Stimulated activated naive CD4-positive, alpha-beta T cell treated with Interleukin-2 at 50 U/mL for 16 hours (primary cell): ENCODE measurements at places on chromosomes 5 and 9.

DNA sequence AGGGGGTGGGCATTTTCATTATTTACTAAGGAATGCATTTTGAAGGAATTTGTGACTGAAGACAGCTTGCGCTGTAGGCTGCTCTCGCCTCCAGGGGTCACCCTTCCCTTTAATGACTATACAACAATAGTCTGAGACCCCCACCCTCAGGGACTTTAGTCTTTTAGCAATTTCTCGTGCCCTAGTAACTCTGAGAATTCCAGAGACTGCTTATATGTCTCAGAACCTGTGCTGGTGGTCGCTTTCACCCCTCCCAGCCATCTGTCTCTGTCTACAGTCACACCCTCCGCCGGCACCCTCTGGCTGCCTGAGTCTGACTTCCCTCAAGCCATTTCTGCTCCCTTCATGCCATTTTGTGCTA is 671.4 kb downstream of the NR2F1-AS1 start:
- no peak for DNase-seq

GRCh38 chr5:157528036-157528632 is 47.4 kb downstream of the ADAM19 start:
- no peak for DNase-seq

DNA sequence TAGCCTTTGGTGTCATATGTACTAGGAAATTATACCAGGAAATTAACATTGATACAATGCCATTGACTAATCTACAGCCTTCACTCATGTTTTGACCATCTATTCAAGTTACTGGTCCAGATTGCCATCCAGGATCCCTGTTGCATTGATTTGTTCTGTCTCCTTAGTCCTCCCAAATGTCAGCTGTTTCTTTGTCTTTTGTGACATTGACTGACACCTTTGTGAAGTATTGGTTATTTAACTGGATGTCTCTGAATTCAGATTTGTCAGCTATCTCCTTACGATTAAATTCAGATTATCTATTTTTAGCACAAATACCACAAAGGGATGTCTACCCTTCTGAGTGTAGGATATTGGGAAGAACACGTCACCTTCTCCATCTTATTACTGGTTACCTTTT is 73.7 kb upstream of the CTNND2 start:
- DNase-seq, result no peak

DNA sequence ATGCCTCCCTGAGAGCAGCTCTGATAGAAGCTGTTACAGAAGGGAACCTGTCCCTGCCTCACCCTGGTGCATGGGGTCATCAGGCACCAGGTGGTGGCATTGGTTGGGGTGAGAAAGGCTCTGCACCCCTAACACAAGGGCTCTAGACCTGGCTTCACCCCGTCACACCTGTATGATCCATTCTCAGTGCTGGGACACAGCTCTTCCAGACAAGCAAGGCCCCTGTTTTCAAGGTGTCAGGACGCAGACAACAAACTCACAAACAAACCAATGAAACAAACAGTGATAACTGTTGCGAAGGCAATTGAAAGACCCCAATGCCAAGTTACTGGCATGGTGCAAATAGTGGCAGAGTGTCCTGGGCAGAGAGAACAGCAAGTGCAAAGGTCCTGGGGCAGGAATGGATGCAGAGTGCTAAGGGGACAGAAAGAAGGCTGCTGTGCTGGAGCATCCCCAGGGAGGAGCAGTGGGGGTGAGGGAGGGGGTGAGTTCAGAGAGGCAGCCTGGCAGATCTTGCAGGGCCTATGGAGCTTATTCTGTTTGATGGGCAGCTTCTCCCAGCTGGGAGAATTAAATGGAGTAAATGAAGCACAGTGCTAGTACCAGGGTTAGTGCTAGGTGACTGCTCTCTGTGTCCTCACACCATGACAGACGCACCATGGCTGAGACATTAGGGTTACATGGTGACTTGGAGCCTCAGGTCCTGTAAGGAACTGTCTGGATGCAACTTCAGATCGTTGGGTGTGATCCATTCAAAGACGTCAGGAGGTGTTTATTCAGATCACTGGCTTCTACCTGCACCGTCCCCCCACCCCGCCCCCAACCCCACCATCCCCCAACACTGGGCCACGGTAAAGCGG is 67.9 kb upstream of the UNC5A start:
- no peak for DNase-seq

GRCh38 chr9:126569036-126569435 is 44.7 kb upstream of the LMX1B start:
- DNase-seq, result no peak

DNA sequence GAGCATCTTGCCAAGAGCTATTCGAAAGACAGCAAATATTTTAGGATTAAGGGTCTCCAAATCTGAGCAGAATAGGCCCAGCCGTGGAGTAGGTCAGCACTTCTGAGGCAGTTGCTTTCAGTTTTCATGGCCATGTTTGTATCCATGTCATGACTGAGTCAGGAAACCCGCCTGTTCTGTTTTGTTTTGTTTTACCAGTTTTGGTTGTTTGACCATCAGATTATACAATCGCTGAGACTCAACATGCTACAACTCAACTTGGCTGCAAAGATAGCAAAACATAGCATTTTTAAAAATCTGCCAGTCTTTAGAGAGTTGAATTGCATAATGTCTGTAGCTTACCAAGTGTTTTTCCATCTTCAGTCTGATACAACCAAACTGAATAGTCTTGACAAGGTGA is 185.1 kb upstream of the ZNF462 start:
- DNase-seq, result no peak

- no peak for DNase-seq
Observed at GRCh38 chr5:53359916-53360517, 120.4 kb upstream of the FST start.

- no peak for DNase-seq
Observed at GRCh38 chr9:127258606-127259471, 5.7 kb upstream of the GARNL3 start.

GRCh38 chr9:74379718-74380117 is 117.4 kb upstream of the RORB start:
- no peak for DNase-seq

GRCh38 chr5:151724360-151724759 is 34.1 kb downstream of the ATOX1 start:
- no peak for DNase-seq

GRCh38 chr9:73527521-73527920 is 375.9 kb downstream of the ANXA1 start:
- no peak for DNase-seq

DNA sequence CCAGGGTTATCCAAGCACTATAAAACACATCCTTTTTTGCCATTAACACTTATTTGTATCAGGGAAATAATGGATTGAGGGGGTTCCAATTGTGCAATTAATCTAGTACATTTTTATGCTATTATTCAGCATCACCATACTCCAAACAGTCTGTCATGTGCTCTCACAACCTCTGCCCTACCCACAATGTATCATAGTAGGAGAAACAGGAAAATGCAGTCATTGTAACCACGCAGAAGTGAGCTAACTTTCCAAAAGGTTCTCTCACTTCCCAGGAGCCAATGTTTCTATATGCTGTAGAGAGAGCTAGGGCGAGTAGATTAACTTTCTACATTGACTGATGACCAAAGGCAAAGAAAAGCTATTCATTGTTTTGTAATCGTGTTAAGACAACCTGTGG is 29.8 kb downstream of the DAB2 start:
- no peak for DNase-seq

DNA sequence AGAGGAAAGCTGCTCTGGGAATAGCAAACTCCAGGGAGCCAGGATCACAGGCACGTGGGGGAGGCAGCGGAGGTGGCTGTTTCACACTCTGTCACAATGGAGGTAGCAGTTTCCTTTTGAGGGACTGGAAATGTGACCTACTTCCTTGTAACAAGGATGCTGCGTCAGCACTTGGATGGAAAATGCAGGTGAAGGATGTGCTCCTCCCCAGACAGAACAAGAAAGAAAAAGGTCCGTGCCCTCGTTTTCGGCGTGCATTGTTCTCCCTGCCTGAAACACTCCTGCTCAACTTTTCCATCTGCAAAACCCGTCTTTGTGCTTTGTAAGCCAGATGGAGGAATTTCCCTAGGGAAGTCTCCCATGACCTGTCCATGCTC is 55.1 kb upstream of the SH3PXD2B start:
- DNase-seq, result no peak

- DNase-seq, result no peak
Observed at GRCh38 chr5:118371973-118372831, 616.1 kb downstream of the DTWD2 start.

GRCh38 chr9:3840961-3841360 is 315.2 kb upstream of the RFX3 start:
- DNase-seq, result no peak

GRCh38 chr5:138849439-138849838 is 25.7 kb downstream of the LRRTM2 start:
- no peak for DNase-seq

- DNase-seq, result no peak
Observed at GRCh38 chr5:89473196-89473595, 590.2 kb upstream of the MEF2C start.

- DNase-seq, result no peak
Observed at GRCh38 chr9:98634685-98635336, 73.9 kb downstream of the GABBR2 start.

DNA sequence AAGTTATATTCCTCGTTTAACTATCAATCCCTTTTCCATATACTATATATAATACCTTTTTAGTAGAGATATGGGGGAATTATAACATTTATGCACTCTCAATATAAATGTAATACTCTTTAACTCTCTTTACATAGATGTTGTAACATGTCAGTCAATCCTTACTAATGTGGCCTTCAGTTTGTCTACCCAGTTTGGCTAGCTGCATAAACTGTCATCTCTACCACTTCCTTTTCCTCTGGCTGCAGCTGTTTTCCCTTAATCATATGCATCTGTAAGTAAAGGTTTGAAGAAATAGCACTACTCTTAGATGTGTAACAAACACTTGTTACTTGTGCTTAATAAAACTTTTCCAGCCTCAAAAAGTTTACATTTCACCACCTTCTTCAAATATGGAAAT is 13.4 kb downstream of the ABHD17B start:
- DNase-seq, result no peak

- no peak for DNase-seq
Observed at GRCh38 chr5:81936066-81936465, 35.8 kb upstream of the ATG10 start.

DNA sequence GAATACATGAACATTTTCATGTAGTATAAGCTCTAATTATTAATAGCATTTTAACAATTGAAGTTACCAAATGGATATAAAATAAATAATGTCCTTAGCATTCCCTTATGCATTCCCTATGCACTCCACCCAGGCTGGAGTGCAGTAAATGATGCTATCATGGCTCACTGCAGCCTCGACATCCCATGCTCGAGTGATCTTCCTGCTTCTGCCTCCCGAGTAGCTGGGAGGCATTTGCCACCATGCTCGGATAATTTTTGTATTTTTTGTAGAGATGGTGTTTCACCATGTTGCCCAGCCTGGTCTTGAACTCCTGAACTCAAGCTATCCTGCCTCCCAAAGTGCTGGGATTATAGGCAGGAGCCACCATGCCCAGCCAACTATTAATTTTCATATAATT is 184.0 kb downstream of the PBX3 start:
- DNase-seq, result no peak

GRCh38 chr5:128536254-128537220 is 1.5 kb downstream of the FBN2 start:
- no peak for DNase-seq

DNA sequence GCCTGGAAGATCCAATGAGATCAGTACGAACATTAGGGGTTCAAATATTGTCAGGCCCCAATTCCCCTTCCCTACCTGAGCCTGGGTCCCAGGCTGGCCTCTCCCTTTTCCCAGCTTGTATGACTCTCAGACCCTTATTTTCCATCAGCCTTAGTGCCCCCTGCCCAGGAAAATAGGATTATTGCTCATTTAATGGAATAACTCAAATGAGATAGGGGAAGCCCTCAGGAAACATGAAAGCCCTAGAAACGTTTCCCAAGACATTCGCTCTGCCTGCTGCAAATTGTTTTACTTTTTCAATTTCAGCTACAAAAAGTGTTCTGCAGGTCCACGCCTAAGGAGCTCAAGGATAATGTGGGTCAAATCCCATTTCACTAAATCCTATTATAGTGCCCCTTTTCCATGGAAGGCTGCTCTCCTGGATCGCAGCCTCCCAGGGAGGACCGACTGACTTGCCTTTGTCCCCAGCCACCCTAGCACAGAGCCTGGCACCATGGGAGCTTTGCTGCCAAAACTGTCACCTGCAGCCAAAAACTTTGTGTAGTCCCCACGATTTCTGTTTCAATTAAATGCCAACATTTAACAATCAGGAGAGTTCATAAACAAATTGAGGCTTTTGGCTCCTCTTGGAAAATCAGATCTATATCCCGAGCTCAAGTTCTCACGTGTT is 46.9 kb downstream of the THOC3 start:
- no peak for DNase-seq

DNA sequence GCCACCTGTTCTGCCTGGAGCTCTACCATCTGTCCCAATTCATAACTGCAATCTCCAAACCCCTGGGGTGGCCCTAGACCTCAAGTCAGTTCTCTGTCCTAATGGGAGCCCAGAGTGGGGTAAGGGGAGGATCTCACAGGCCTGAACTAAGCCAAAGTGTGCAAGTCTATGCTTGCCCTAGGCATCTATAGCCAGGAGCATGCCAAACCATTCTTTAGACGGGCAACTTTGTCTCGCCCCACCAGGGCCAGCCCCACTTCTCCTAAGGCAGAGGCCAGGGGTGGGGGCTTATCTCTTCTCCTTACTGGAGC is 3.3 kb downstream of the ACSL6 start:
- no peak for DNase-seq

GRCh38 chr9:13414349-13414748 is 134.9 kb upstream of the MPDZ start:
- no peak for DNase-seq

- no peak for DNase-seq
Observed at GRCh38 chr9:81600631-81601030, 88.7 kb downstream of the TLE1 start.

DNA sequence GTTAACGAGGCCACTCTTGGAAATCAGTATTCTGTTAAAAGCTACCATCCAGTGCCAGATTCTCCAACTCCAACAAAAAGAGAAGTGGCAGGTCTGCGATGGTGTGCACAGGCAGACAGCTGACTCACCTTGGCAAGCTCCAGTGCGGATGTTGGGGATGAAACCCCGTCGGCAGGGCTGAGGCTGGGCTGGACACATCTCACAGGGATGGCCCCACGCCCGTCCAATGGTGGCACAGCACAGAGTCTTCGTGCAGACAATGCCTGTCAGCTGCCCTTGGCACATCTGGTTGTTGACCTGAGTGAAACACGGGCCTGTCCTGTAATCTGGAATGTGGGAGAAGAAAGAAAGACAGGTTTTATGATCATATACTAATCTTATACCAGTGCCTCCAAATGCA is 73.4 kb downstream of the FBN2 start:
- no peak for DNase-seq

GRCh38 chr9:85212209-85212608 is 529.5 kb downstream of the AGTPBP1 start:
- DNase-seq, result no peak

GRCh38 chr5:138369706-138370105 is 17.2 kb downstream of the KDM3B start:
- DNase-seq, result no peak

- no peak for DNase-seq
Observed at GRCh38 chr9:125532812-125533594, 174.0 kb downstream of the MAPKAP1 start.

DNA sequence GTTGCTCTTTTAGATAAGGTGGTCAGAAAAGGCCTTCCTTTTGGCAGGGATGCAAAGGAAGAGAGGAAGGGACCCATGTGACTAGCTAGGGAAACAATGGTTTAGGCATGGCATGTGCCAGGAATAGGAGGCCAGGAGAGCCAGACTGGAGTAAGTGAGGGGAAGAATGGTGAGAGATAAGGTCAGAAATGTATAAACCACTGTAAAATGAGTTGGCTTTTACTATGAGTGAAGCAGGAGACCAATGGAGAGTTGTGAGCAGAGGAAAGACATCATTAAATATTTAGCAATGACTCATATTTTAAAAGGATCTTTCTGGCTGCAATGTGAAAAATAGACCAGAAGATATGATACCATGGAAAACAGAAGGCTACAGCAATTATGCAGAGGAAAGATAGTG is 50.9 kb downstream of the AP3B1 start:
- DNase-seq, result no peak
